ENCODE measurements at places on chromosomes 12 and 14.
A peak's percentile ranks its signal among the peaks of the same experiment; 100 is the strongest.

- DNase-seq, result no peak
Observed at GRCh38 chr12:70609203-70609602, 28.0 kb downstream of the PTPRB start.

DNA sequence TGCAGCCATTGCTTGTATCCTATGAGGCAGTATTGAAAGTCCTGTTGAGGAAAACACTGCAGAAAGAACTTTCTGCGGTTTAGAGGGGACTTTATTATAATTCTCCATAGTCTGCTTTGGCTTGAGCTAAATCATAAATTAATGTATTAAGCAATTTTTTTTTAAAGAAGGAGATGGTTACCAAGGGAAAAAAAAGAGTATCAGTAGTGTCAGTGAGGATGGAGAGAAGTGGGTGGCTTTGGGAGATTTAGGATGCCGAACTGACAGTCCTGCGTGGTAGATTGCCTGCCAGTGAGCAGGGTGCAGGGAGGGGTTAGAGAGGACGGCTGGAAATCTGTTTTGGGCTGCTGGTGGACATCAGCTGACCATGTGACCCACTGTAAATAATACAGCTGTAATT lies 96.8 kb downstream of the MYRFL start:
- DNase-seq, result no peak

- DNase-seq, result no peak
Observed at GRCh38 chr12:111764120-111764821, 2.5 kb upstream of the ALDH2 start.

- no peak for DNase-seq
Observed at GRCh38 chr14:70735043-70735442, 74.3 kb downstream of the MAP3K9 start.

DNA sequence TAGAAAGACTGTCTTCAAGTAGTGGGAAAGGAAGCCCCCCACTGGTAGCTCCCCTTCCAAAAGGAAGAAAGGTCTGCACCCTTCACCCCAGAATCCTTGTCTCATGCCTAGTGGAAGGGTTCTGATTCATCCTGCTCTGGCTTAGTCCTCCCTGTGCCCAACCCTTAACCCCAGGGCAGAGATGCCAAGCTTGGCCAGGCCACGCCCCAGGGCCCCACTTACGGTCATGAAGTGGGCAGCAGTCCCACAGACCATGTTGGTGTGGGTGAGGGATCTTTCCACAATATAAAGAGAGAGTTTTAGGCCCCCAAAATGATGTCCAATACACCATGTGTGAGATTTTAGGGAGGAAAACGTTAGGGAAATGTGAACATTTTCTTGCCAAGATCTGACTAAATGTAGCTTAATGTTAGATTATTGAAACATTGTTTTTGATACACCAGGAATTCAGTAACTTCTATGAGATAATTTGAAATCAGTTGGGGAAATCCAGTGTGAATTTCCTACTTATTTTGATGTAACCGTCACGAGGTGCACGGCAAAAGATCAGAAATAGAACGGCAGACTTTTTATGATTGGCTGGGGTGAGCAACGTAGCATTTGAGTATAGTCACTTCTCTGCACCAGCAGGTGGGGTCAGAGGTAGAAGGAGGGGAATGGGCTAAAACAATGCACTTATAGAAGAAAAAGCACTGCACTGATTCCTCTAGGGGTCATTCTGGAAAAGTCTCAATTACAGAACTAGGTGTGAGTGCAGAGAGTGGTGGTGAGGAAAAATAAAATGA lies 8.2 kb upstream of the SSPN start:
- no peak for DNase-seq

DNA sequence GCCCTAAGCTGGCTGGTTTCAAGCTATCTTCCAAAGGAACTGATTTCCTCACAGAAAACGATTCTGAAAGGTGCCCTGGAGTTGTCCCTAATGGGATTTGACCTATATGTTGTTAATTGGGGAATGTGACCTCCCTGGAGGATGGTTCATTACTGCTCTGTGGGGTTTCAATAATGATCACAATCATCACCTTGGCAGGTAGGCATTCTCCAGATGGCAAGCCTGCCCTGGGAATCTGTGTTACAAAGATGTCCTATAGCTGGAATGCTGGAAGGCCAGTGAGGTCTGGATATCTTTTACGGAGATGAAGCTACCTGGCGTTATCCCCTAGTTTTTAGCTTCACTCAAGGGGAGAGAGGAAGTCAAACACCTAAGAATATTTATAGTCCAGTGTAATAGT lies 167.6 kb downstream of the TTC8 start:
- no peak for DNase-seq

DNA sequence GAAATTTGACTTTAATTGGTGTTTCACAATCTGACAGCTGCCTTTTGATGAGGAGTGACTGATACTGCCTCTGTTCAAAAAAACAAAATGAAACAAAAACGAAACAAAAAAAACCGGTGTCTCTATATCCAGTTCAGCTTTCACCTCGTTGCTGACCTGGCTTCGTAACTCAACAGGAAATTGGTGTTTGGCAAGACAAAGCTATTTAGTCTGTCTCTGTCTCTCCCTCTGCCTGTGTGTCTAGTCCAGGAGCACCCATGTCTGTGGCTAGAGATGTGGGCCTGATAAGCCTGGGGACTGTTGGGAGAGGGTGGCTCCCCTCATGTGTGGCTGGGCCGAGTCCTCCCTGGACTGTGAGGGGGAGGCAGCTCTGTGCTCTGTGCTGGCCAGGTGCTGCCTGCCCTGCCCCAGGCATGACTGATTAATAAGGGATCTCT lies 11.3 kb downstream of the CACNA1C start:
- no peak for DNase-seq

GRCh38 chr12:58176296-58176869 lies 235.0 kb downstream of the ATP23 start:
- DNase-seq, result no peak

DNA sequence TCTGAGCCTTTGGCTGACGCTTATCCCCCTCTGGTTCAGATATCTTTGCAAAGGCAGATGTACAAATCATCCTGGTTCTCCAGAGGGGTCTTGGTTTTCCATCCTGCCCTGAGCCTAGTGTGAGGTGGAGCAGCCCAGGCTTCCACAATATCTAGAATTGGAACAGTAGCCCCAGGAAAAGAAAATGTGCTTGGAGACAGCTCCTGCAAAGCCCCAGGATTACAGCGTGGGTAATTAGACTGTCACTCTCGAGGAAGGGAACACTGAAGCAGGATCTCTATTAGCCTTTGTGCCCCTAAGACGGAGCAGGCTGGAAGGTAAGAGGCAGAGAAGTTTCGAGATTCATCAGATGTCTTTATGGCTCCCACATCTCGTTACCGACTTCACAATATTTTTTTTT lies 59.4 kb downstream of the TMEM132C start:
- DNase-seq, result no peak

- no peak for DNase-seq
Observed at GRCh38 chr14:23443411-23443812, 8.0 kb upstream of the MYH7 start.

- no peak for DNase-seq
Observed at GRCh38 chr14:96316087-96316486, 47.1 kb downstream of the ATG2B start.

DNA sequence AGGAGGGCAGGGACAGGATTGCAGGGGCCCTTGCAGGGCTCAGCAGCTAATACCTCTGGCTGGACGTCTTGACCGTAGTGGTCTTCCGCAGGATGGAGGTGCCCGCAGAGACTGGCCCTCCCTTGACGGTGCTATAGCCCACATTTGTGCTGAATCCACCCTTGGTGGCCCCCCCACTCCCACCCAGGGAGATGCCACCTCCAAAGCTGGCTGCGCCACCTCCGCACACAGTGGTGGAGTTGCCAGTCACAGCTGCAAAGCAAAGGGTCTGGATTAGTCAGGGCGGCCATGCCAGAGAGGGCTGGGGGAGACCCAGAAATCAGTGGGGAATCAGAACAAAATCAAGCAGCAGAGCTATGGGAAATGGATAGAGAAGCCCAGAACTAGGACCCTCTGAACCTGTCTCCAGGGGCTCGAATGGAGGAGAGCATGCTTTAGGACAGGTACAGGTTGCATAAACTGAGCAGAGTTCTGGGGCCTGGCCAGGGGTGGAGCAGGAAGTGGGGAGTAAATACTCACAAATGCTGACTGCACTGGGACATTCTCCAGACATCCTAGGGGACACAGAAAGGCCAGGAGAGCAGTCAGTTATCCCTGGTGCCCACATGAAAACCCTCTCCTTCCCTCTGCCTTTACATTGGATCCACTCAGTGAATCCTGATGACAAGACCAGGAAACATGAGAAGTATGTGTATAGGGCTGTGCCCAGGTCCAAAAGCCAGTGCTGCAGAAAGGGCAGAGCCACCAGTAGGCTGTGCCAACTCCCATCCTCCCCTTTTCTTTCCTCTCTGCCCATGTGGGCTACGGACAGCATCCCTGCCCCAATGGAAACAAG lies 8.1 kb upstream of the KRT4 start:
- DNase-seq, result peak; percentile 18

DNA sequence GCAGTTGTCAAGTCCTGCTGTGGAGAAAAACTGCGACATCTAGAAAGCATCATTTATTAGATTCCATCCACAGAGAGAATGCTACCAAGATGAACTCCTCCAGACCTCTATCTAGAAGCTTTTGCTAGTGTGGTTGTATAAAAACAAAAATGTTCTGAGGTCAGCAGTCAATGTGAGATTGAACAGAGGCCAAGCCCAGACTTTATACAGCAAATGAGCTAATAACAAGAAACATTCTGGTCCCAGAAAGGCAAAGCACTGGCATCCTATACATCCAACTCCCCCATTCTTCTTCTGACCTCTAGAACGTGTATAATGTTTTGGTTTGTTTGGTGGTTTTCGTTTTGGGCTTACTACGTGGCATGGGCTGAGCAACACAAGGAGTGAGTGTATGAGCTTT lies 26.7 kb upstream of the RIN3 start:
- DNase-seq, result no peak

GRCh38 chr12:21543151-21543550 lies 17.1 kb downstream of the SPX start:
- DNase-seq, result no peak

DNA sequence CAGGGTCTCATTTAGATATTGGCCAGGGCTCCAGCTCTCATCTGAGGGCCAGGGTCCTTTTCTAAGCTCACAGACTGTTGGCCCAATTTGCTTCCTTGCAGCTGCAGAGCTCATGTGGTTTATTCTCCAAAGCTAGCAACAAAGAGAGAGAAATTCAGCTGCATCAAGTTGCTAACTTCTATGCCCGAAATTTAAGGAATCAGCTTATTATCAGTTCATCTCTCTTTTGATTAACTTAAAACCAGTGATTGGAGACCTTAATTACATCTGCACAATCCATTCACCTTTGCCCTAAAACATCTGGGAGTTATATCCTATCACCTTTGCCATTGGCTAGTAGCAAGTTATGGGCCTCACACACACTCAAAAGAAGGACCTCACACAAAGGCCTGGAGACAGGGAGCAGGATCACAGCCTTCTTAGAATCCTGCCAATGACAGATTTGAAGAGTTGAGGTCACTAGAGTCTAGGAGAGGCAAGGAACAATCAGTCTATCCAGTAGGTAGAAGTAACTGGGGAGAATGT lies 258.8 kb upstream of the GARIN6 start:
- no peak for DNase-seq

DNA sequence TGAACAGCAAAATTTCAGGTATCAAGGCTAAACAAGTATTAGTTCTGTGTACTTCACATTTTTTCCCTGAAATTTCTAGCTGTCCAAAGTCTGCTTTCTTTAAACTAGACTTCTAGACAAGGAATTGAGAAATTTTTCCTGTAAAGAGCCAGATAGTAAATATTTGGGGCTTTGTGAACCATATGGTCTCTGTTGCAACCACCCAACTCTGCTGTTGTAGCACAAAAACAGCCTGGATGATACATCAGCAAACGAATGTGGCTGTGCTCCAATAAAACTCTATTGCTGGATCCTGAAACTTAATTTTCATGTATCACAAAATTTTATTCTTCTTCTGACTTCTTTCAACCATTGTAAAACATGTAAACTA lies 96.0 kb upstream of the SLC38A4 start:
- DNase-seq, result peak; percentile 19

DNA sequence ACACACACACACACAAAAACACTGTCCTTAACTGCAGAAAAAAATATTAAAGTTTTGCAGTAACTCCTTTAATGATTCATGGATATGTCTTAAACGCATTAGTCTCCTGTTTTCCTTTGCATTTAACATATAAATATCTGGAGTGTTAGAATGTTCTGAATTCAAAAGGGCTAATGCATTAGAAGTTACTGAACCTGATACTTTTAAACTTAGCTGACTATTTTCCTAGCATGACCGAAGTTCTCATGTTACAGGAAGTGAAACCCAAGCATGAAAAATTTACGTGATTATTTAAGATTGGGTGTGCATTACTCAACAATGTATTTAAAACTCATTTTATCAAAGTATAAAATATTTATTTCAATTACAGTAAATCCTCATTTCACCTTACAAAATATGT lies 791.2 kb downstream of the FLRT2 start:
- DNase-seq, result peak; percentile 6
